ENCODE measurements at places on chromosomes 11 and 22.

DNA sequence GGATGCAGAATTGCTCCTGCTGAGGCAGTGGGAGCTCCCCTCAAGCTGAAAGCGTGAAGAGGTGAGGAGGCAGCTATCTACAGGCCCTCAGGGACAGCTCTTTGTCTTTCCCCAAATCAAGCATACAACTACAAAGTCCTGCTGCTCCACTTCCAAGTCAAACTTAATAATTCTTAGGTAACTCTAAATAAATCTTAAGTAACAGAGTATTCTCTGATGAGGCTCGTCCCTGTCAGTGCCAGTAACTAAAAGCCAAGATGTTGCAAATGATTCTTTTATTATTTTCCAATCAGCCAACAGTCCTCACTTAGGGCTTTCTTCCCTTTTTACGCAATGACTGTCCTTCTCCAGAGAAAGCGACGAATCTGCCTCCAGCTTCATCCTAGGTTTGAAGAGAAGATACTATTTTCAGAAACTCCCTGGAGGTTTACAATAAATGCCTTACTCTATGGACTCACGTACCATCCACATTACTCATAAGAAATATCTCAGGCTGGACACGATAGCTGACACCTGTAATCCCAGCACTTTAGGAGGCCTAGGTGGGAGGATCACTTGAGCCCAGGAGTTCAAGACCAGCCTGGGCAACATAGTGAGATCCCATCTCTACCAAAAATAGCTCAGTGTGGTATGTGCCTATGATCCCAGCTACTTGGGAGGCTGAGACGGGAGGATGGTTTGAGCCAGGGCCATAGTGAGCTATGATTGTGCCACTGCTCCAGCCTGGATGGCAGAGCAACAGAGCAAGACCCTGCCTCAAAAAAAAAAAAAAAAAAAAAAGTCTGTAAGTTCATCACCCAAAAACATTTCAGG lies 3.1 kb upstream of the C22orf39 start:
- DNase-seq, result no peak

DNA sequence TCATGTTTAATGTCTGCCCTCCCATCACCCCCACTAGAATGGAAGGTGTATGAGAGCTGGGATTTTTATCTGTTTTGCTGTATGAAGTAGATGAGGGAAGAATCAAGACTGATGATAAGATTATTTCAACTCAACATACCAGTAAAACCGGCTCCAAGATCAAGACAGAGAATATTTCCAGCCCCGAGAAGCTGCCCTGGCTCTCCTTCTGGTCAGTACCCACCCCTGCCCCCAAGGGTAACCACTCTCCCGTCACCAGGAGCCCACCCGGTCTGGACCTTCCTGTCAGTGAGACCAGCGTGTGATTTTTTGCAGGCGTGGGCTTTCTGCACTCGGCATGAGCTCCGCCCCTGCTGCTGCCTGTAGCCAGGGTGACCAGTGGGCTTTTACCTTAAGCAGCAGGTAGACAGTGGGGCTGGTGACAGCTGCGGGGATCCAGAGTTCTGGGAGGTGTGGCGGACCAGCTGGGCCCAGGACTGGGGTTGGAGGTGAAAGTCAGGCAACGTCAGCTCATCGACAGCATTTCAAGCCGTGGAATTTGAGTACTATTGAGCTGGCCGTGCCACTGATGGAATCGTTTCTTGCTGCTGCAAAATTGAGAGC lies 25.6 kb downstream of the RPL3 start:
- DNase-seq, result no peak

DNA sequence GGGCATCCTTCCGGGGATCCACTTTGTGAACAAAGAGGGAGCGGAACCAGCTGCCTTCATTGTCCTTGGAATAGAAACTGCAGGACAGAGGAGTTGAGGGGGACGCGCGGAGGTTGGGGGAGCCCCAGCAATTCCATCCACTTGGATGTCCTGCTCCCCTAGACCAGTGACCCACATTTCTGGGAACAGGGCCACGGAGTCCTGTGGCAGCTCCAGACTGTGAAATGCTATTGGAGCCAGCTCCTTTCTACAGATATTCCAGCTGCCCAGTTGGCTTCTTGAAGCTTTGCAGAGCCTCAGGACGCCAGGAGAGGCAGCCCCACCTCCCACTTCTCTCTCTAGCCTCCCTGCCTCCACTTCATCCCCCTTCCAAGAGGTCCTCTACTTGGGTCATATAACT lies 10.5 kb downstream of the NIPSNAP1 start:
- DNase-seq, result no peak

DNA sequence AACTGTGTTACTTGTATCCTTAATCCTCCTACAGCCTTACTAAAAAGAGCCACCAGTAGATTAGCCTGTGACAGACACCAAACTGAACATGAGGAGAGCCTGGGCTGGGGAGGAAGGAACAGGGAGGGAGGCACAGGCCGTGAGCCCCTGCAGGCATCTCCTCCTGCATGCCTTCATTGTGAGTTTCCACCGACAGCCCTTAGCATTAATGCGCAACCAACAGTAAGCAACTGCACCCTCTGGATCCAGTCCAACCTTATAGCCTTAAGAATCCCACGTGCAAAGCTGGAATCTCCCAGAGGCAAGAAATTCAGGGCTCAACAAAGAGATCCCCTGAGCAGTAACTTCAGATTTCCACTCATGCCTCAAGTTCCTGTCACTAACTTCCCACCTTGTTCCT lies 84.6 kb downstream of the ETS1 start:
- DNase-seq, result no peak

DNA sequence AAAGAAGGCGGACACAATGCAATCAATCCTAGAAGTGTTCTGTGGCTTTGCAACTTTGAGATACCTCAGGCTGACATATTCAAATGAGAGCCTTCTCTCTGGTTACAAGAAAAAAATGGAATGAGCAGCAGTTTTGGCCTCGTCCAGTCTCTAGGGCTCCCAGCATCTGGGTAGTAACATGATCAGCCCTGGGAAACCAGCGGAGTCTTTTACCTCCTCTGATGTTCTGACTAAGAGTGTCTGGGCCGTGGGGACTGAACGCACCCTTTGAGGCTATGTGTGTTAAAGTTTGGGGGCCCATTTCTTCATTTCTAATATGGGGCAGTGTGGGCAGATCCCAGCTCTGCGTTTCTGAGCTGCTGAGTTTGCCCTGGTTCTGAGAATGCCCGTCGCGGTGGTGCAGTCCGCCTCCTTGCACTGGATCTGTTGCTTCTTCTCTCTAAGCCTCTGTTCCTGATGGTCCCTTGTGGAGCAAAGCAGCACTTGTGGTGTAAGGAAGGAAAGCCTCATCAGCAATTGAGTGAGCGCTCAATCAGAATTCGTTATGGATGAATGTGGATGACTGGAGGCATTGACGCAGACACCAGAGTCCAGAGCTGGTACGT lies 8.1 kb downstream of the PARVB start:
- no peak for DNase-seq

DNA sequence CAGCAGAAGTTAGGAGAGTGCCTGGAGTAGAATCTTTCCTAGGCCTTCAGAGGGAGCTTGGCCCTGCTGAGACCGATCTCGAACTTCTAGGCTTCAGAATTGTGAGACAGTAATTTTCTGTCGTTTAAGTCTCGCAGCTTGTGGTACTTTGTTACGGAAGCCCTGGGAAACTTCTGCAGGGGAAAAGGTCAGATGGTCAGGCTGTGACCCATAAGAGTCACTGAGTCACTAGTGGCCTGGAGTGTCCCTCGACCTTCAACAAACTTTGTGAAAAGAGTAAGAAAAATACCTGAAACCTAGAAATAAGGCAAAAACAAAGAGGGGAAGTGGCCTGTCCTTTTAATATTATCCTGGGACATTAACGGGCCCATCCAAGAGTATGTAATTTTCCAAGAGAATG lies 34.6 kb downstream of the CSNK2A3 start:
- no peak for DNase-seq

DNA sequence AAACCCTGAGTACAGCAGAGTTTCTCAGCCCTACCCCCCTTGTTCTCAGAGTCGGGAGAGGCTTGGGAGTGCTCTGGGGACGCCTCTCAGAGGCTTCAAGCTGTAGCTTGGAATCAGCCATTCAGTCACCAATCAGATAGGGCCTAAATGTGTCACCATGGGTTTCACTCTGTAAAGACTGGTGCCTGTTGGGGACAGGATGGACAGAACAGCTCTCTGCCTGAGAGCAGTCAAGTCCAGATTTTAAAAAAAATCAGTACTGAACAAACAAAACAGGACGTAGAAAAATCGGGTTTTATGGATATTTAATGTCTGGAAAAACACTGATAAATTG lies 1.3 kb downstream of the FADD start:
- no peak for DNase-seq

- DNase-seq, result no peak
Measured at GRCh38 chr11:48077251-48077650, 96.9 kb downstream of the PTPRJ start.

DNA sequence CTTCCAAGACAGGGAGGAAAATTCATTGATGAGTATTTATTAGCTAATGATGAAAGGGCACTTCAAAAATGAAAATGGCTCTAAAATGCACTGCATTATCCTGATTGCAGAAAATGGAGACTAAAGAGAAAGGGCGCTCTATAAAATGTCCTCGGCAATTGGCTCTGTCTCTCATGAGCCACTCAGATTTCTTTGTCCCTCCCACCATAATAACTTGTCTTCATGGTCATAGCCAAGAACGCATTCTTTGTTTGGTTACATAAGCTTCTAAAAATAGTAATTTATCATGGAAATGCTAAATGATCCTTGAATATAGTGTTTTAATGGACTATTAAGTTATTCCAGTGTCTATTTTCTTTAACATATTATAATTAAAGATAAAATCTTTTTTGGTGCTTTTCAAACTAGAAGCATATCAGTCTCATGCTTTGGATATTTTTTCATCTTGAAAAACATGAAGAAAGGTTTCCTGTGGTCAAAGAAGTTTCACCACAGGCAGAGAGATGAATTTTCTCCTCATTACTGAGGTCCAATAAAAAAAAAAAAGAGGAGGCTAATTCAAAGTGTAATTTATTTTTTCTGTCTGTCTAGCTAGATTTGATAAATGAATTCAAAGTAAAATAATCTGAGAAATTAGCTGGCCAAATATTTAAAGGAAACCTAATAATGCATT lies 238.1 kb upstream of the BLID start:
- no peak for DNase-seq

DNA sequence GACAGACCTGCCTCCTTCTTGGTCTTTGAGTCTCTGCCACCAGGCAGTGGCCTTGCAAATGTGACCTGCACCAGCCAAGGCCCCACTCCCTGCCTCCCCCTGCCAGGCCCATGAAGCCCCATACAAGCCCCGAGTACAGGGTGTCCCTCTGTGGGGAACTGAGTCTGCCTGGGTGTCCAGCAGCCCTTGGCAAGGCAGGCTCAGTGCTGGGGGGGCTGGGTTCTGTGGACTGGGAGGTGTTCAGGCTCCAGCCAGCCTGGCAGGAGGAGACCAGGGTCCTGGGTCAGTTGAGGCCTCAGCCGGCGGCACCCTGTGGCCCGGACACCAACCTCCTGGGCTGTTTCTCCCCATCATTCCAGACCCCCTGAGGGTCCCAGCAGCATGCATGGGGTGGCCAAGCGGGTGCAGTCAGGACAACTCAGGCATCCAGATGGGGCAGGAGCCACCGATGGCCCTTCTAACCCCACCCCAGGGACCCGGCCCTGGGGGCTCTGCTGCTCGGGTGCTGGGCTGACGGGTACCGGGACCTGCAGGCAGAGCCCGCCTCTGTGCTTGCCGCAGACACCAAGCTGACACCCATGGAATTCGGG lies 5.7 kb downstream of the MUC5AC start:
- no peak for DNase-seq

DNA sequence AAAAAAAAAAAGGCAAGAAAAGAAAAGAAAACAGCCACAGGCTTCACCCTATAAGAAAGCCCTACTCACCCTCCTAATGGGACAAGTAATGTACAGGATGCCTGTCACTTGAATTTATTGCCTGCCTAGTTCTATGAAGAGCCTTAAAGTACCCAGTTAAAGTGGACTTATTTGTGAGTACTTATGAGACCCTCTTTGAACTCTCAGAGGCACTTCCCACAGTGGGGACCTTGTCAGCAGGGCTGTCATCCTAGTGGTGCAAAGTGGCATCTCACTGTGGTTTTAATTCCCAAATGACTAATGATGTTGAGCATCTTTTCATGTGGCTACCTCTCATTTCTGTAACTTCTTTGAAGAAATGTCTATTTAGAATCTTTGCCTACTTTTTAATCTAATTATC lies 41.8 kb upstream of the BARX2 start:
- no peak for DNase-seq

- DNase-seq, result no peak
Measured at GRCh38 chr11:26556582-26556981, 15.5 kb downstream of the MUC15 start.

- DNase-seq, result no peak
Measured at GRCh38 chr22:43948836-43949406, 6.3 kb upstream of the SAMM50 start.
